Memory B cell (primary cell): ENCODE measurements at places on chromosomes 11 and 22.
A peak's percentile ranks its signal among the peaks of the same experiment; 100 is the strongest.

DNA sequence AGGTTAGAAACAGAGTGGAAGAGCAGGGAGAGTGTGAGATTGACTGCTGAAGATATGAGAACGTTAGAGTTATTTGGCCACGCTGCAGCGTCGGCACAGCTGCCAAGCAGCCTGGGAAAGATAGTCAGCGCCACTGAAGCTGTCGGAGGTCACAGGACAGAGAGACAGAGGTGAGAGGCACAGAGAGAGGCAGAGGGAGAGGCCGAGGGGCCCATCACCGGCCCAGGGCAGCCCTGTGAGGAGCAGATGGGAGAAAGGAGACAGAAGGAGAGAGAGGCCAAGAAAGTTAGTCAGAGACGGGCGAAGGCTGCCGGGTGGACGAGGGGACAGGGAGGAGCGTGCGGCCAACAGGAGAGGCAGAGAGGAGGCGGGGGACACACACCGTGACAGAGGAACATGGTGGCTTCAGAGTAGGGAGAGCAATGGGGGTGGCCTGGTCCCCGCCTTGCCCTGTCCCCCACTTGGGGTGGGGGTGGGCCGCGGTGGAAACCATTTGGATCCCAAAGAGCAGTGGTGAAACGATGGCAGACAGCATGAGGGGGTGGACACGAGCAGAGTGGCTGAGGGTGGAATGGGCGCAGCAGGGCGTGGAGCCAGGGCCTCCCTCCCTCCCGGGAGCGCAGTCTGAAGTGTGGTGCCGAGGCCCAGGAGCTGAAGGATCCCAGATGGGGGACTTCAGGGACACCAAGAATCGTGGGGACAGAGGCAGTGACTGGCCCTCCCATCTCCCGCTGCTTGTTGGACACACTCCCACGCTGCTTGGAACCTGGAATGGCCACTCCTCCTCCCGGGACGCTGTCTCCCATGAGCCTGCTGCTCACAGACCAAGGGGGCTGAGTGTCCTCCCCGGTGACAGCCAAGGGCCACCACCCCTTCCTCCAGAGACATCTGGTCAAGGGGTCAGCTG, 26.6 kb downstream of the LRRC10B start:
- DNase-seq: no peak

GRCh38 chr11:69241844-69242243, 52.1 kb upstream of the MYEOV start:
- no peak for DNase-seq

DNA sequence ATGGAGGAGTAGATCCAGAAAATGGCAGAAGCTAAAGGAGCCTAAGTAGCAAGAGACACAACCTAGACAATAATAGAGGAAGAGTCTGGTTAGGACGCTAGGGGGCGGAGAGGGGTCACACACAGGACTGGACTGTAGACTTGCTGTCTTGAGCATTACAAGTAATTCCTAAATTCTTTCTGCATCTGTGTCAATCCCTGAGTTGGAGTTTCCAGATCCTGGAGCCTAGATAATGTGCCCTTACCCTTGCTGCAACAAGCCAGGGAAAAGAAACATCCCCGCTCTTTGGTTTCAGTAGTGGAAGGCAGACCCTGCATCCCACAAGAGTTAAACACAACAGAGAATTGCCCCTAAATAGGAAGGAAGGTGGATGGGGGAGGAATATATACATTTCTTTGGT, 14.9 kb upstream of the CCDC73 start:
- DNase-seq: peak; percentile 11

GRCh38 chr11:45525393-45525792, 140.0 kb downstream of the CHST1 start:
- no peak for DNase-seq

- DNase-seq: no peak
Measured at GRCh38 chr11:129460714-129461113, 85.1 kb downstream of the BARX2 start.

GRCh38 chr11:359181-359714, 10.1 kb upstream of the B4GALNT4 start:
- DNase-seq: no peak

DNA sequence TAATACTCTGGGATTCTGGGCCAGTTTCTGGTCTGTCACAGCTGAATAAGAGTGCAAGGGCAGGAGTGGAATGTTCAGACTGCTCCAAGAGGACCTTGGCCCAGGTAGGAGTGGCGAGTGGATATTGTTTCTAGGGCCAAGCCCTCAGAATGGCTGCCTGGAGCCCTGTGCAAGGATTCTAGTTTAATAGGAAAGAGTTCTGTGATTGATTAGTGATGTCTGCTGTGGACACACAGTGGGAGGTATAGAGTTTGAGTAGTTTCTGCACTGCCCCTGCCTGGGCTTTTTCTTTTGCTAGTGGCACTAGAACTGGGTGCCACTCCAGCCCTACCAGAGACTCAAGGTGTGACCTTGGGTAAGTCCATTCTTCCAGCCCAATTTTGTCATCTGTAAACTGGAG, 9.7 kb upstream of the MPPED1 start:
- no peak for DNase-seq

DNA sequence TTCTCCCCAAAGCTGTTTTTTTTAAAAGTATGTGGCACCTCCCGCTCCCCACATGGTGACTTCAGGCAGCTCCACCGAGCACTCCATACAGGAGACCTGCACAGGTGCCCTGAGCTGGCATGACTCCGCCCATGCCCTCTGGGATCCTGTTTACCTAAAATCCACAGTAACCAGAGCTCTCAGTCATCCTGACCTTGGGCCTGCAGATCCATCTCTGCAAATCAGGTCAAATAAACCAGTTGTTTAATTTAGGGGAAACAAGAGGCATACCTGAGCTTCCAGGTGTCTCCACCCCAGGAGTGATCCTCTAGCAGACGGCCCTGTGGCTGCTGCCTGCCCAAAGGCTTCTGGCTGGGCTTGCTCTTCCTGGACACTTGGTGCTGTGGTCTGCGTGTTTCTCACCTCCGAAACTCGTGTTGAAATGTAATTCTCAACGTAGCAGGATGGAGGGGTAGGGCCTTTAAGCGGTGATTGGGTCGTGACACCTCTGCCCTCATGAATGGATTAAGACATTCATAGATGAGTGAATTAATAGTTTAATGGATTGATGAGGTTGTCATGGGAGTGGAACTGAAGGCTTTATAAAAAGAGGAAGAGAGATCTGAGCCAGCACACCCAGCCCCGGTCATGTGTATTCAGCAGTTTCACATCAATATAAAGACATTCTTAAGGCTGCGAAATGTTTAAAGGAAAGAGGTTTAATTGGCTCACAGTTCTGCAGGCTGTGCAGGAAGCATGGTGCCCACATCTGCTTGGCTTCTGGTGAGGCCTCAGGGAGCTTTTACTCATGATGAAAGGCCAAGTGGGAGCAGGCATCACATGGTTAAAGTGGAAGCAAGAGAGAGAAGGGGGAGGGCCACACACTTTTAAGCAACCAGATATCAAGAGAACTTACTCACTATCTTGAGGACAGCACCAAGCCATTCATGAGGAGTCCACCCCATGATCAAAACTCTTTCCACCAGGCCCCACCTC, 34.1 kb downstream of the LINC01488 start:
- no peak for DNase-seq

GRCh38 chr11:115889712-115890111, 385.5 kb upstream of the CADM1 start:
- no peak for DNase-seq

- no peak for DNase-seq
Measured at GRCh38 chr11:123450623-123451022, 20.6 kb downstream of the GRAMD1B start.
